ENCODE measurements at places on chromosomes 13 and 19. TPM values are rescaled to one million over a fixed set of nuclear protein-coding genes. Genes with fewer than 3 reads are reported as not detected.

Gene CABP5
- polyA plus RNA-seq: not detected

- DNase-seq: no peak
Observed at GRCh38 chr19:19594381-19594780, 24.1 kb downstream of the PBX4 start.

DNA sequence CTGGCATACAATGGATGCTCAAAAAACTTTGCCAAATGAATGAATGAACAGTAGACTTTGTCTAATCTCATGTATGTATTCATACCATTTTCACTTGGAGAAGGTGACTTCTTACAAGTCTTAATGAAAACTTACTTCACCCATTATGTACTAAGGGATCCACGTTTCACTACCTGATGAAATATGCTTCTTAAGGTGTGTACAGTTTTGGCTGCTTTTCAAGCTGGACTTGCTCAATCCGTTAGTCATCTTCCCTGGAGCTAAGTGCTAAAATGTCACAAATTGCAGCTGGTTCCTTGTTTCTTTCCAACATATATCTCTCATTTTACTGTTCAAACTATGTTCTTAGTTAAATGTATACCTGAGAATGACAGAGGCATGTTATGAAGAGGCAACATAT lies 4.2 kb upstream of the CCNA1 start:
- DNase-seq: no peak

DNA sequence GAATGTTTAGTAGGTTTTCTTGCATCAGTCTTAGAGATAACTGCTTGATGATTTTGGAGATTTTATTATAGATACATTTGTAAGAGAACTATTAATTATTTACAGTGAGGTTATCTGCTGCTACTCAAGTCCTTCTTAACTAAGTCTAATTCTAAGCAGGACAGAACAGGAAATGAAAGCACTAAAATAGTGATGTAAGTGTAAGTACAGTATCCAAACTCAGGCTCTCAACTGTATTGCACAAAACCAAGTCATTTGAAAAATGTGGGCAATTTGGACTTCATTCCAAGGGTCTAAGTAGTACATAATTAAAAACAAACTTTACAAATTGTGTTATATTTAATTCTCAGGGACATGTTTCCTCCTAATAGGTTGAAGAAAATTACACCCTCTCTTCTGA lies 417.1 kb downstream of the ITGBL1 start:
- no peak for DNase-seq

GRCh38 chr13:106104281-106104901 lies 431.1 kb downstream of the EFNB2 start:
- DNase-seq: no peak
